ENCODE measurements at places on chromosomes 5 and 9.

- peak; percentile 80 for DNase-seq
These were observed 11.0 kb upstream of the EXOSC2 start for GRCh38 chr9:130682421-130683121.

GRCh38 chr5:91129748-91130147 is 253.4 kb downstream of the ARRDC3 start:
- DNase-seq = no peak

GRCh38 chr9:108894225-108894997 is 32.3 kb downstream of the ACTL7A start:
- DNase-seq = no peak

DNA sequence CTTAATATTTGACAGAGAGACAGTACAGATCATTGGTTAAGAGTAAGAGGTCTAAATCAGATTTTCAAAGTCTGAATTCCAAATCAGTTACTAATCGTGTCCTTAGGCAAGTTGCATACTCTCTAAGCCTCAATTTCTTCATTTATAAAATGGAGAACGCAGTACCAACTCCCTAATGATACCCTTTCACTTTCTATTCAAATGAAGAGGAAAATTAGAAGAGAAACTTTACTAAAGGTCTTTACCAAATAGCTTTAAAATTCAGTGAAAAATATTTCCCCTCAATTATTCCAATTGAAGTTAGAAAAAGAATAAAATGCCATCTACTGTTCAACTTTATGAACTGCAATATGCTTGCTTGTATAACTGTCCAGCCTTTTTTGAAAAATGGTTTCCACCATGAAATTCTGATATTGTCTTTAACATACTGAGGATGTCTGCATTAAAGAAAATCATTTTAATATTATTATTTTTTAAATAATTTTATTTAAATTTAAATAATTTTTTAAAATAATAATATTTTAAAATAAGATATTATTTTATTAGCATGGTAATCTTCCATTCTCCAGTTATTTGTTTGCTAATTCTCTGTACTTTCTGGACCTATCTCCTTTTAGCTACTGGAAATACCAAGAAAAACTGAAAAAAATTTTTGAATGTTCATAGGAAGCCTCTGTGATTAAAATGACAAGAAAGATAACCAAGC is 36.0 kb downstream of the POC5 start:
- peak; percentile 85 for DNase-seq

GRCh38 chr5:161373345-161373707 is 173.2 kb downstream of the GABRB2 start:
- no peak for DNase-seq

- no peak for DNase-seq
These were observed 12.2 kb downstream of the VDAC1 start for GRCh38 chr5:133992429-133993155.

GRCh38 chr5:82676661-82677060 is 398.5 kb upstream of the RPS23 start:
- DNase-seq = peak; percentile 28

DNA sequence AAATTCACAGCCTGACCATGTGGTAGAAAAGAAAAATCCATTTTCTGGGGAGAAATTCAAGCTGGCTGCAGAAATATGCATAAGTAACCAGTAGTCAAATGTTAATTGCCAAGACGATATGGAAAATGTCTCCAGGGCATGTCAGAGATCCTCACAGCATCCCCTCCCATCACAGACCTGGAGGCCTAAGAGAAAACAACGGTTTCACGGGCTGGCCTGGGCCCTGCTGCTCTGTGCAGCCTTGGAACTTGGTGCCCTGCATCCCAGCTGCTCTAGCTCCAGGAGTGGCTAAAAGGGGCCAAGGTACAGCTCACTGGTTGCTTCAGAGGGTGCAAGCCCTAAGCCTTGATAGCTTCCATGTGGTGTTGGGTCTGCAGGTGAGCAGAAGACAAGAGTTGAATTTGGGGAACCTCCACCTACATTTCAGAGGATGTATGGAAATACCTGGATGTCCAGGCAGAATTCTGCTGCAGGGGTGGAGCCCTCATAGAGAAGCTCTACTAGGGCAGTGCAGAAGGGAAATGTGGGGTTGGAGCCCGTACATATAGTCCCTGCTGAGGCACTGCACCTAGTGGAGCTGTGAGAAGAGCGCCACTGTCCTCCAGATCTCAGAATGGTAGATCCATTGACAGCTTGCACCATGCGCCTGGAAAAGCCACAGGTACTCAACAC is 49.7 kb downstream of the PTBP3 start:
- DNase-seq = no peak

GRCh38 chr5:155258161-155258560 is 244.6 kb downstream of the KIF4B start:
- no peak for DNase-seq

GRCh38 chr5:160397492-160397891 is 2.4 kb downstream of the FAM200C start:
- DNase-seq = no peak

DNA sequence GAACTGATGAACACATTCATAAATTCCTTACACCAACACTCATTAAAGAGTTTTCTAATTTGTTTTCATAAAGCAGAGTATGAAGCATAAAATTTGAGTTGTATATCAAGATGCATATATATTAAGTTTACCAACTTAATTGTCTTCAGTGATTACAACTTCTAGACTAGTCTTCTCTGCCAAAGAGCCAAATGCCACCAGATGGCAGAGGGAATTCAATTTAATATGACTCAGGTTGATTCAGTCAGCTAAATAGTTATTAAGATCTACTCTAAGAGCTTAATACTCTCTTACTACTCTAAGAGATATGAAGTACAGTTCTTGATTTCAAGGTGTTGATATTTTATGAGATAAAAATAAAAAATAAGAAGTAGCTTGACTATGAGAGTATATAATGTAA is 53.4 kb downstream of the CDH10 start:
- no peak for DNase-seq

GRCh38 chr9:123435471-123435870 is 79.5 kb downstream of the CRB2 start:
- no peak for DNase-seq

DNA sequence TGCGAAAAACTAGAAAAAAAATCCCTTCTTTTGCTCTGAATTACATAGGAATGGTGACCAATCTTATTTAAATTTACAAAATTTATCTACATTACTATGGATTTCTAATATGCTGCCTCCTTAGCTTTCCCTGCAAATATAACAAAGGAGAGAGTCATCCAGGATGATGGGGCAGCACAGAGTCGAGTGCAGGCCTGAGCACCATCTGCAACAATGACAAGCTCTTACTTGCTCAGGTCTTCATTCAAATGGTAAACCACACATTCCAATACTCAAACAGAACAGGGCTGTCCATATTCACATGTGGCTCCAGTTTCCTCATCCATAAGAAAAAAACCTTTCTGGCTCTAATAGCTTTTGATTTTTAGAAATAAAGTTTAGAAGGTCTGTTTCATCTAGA is 33.5 kb upstream of the ZNF354B start:
- DNase-seq = no peak

- DNase-seq = no peak
These were observed 26.3 kb upstream of the PTPDC1 start for GRCh38 chr9:94057918-94058317.

GRCh38 chr5:32449262-32449661 is 4.7 kb upstream of the ZFR start:
- no peak for DNase-seq

DNA sequence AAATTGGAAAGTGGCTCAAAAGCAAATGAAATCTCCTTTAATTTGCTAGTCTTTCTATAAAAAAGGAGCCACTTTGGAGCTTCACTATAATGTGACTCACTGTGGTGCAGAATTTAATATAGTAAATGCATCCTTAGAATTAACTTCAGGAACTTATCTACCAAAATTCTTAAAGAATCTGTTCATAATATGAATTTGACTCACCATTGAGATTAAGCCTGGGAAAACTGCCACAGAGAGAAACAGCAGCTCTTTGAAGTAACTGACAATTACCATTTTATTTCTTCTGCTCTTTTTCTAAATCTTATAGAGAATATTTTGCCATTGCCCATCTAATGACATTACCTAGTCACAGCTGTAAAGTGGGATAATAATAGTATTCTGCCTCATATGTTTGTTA is 211.9 kb upstream of the CDH6 start:
- no peak for DNase-seq

DNA sequence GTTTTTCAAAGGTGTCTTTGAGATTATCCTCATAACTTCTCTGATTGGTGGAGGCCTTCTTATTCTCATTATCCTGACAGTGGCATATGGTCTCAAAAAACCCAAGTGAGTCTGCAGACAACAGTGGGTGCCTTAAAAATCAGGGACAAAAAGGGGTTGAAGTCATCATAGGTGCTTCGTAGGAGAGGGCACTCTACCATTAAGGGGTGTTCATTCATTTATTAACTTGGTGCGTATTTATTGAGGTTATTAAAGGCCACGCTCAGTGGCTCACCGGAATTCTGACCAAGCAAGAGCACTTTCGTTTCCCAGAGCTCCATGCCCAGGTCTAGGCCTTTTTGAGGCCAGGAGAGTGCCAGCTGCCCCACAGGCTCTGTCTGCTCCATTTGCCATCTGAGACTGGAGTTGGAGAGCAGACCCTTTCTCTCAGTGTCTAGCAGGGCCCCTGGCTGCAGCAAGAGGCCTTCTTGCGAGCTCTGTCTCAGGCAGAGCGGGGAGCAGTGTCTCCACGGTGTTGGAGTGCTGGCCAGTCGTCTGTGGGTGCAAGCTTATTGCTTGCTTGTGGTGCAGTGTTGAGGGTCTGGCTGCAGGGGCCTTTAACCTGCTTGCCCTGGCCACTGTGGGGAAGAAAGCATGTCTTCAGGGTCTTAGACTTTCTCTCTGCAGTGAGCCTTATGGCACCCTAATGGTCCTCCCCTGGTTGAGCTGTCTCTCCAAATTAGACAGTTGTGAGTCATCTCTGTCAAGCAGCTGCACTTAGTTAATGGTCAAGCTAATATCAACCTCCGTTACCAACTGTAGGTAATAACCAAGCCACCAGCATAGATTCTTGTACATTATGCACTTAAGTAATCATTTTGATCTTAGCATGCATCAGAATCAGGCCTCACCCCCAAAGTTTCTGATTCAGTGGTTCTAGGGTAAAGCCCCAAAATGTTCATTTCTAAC is 62.6 kb downstream of the IL31RA start:
- DNase-seq = no peak

- DNase-seq = peak; percentile 96
These were observed at the start of gene UBQLN1 for GRCh38 chr9:83707768-83708514. Gene UBQLN1, minus strand, starts transcription at chr9:83707958. Its CDS starts 279 bp downstream, at chr9:83707679.

- DNase-seq = no peak
These were observed 42.3 kb downstream of the CAMK4 start for GRCh38 chr5:111266491-111266890.

DNA sequence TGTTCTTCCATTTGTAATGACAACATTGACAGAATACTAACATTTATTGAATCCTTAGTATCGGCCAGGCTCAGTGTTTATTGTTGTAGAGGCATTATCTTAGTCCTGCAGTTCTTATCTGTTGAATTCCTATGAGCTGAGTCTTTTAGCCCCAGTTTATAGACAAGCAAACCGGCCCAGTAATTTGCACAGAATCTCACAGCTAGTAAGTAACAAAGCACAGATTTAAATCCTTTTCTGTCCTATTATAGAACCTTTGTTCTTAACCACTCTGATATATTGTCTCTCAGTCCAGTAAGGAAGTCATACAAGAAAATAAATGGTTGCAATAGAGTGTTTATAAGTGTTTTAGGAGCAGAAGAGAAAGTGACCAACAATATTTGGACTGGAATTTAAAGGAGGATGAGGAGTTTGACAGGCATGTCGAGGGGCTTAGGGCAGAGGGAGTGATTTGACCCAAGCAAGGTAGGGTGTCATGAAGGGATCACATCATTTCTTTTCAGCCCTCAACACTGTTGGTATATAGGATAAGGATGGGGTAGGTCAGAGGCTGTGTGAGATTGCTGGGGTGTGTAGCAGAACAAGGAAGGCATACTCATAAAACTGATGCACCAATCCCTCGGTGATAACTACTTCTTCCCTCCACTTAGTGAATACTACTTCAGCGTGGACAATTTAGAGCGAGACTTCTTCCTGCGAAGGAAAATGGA is 39.5 kb downstream of the LARP1 start:
- DNase-seq = no peak

GRCh38 chr9:27626244-27627187 is 53.2 kb upstream of the C9orf72 start:
- DNase-seq = no peak

DNA sequence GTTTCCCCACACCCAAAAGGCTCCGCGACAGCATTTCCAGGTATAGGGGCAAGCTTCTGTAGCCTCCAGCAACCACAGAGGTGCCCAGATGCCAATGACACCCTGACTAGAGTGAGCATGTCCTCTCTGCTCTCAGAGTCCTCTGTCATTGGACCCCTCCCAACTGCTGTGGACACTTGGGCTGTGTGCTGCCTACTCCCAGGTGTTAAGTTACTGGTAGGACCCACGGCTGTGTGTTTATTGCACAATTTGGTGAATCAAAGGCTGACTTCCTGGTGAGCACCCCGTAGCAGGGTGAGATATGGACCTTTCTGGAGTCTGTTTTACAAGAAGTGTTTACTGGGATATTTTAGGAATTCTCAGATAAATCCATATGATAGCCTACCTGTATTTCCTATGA is 36.0 kb downstream of the SH3GL2 start:
- DNase-seq = no peak

All from hematopoietic multipotent progenitor cell treated with erythropoietin and hydrocortisone succinate and interleukin-3 and kit ligand, for 6 days (in vitro differentiated cells).